CD4-positive, alpha-beta T cell (primary cell): ENCODE measurements at places on chromosomes 1 and 21.
A peak's percentile ranks its signal among the peaks of the same experiment; 100 is the strongest.

DNA sequence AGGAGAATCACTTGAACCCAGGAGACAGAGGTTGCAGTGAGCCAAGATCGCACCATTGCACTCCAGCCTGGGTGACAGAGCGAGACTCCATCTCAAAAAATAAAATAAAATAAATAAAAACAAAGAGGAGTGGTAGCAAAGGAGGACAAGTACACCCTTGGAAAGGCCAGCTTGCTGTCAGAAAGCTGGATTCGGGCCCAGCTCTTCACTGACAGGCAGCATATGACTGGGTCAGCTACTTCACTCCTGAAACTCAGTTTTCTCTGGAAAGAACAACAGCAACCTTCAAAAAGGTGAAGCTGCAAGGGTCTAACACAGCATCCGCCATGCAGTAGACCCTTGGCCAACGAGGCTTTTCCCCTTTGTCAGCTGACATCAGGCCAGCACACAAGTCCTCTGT lies 156.0 kb upstream of the TIAM1 start:
- no peak overlapping the region for H3K4me3 ChIP-seq
- H3K27me3 ChIP-seq, result no peaks in the 10 kb centered on the region
- no peaks in the 10 kb centered on the region for H3K4me1 ChIP-seq
- no peak for DNase-seq
- no peak overlapping the region for H3K27ac ChIP-seq

DNA sequence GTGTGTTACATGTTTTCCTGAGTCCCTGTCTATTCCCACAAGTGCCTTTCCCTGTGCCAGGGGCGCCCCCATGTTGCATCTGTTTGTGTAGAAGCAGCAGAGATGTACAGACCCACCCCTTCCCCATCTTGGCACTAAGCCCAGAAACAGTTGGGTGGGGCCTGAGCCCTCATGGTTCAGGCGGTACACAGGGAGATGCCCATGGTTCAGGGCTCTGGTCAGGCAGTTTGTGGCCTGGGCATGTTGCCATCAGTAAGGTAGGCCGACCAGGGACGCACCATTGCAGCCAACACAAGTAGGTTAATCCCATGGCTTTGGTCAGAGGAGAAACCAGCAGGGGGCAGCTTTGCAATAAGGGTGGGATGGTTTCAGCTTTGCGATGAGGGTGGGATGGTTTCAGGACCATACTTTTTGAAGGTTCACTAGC lies 914 bp upstream of the ADGRB2 start:
- H3K27me3 ChIP-seq, result peaks cover 11% of the 10 kb centered on the region
- H3K36me3 ChIP-seq, result no peaks in the 10 kb centered on the region
- peaks cover 52% of the 10 kb centered on the region for H3K4me1 ChIP-seq
- no peak for DNase-seq
- no peak overlapping the region for H3K27ac ChIP-seq
- no peak overlapping the region for H3K4me3 ChIP-seq

DNA sequence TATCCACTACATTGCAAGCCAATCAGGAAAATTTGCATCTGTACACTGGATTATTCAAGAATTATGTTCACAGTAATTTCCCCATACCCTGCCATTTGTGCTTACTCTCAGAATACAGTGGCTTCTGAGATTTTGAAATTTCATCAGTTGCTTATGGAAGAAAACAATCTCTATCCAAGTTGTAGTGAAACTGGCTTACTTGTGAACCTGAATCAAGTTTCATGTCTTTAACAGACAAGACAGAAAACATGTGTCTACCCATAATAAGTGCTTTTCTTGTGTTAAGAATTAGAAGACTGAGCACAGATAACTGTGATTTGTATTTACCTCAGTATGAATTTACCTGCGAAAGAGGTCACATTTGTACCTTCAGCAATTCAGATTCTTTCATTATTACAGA lies 672.7 kb upstream of the ADGRL2 start:
- no peaks in the 10 kb centered on the region for H3K36me3 ChIP-seq
- no peak for DNase-seq
- H3K4me3 ChIP-seq, result no peak overlapping the region
- no peaks in the 10 kb centered on the region for H3K27me3 ChIP-seq
- no peak overlapping the region for H3K27ac ChIP-seq
- H3K4me1 ChIP-seq, result no peaks in the 10 kb centered on the region

GRCh38 chr1:87428367-87428766 lies 99.7 kb downstream of the LMO4 start:
- H3K27me3 ChIP-seq, result no peaks in the 10 kb centered on the region
- no peak for DNase-seq
- H3K36me3 ChIP-seq, result no peaks in the 10 kb centered on the region
- no peak overlapping the region for H3K27ac ChIP-seq

GRCh38 chr1:202710070-202711045 lies at the start of gene SYT2:
SYT2 (minus strand) TSS chr1:202710454; CDS start chr1:202605772, 104,682 bp downstream.
- peaks cover 10% of the 10 kb centered on the region for H3K4me1 ChIP-seq
- H3K27ac ChIP-seq, result no peak within 1 kb of the TSS
- H3K36me3 ChIP-seq, result no peaks in the 10 kb centered on the region
- H3K4me3 ChIP-seq, result no peak within 1 kb of the TSS
- no peak for DNase-seq

DNA sequence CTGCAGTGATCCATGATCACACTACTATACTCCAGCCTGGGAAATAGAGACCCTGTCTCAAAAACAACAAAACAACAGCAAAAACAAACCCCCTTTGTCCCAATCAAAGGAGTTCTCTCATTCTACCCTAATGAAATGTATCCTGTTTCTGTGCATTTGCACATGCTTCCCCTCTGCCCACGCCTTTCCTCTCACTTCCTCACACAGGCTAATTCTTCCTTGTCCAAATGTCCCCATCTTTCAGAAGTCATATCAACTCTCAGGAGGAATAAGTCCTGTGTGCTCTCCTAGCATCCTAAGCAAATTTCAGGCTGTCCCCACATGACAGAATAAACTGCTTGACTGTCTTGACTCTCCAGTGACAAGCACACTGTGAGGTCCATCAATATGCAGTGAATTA lies 8.1 kb upstream of the ATP1B1 start:
- no peak for DNase-seq
- H3K27ac ChIP-seq, result no peak overlapping the region
- H3K4me3 ChIP-seq, result no peak overlapping the region
- no peaks in the 10 kb centered on the region for H3K27me3 ChIP-seq

GRCh38 chr1:24486331-24487065 lies 16.1 kb upstream of the RCAN3 start:
- peak overlapping the region; percentile 12 for H3K4me3 ChIP-seq
- H3K27me3 ChIP-seq, result no peaks in the 10 kb centered on the region

DNA sequence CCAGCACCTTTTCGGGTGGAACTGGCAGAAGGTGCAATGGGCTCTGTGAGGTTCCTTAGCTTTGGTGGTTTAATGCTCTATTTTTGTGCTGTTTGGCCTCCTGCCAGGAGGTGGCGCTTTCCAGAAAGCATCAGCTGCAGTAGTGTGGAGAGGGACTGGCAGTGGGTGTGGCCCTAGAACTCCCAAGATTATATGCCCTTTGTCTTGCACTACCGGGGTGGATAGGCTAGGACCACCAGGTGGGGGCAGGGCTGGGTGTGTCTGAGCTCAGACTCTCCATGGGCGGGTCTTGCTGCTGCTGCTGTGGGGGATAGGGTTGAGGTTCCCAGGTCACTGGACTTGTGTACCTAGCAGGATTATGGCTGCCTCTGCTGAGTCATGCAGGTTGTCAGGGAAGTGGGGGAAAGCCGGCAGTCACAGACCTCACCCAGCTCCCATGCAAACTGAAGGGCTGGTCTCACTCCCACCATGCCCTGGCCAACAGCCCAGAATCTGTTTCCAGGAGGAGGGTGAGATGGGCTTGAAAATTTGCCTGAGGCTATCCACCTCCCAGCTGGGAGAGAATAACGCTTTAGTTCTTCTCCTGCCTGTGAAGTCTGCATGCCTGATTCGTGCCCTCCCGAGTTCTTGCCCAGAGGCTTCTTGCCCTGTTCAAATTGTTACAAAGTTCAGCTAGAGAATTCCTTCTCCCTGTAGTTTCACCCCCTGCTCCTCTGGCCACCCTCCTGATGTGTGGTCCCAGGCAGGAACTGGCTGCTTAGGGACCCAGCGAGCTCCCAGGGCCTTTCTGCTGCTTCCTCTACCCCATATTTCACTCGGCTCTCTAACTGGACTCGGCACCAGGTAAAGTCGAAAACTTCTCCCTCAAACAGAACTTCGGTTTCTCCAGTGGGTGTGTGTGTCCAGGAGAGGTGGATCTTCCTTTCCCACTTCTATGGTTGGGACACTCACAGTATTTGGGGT lies 76.5 kb upstream of the BTG3 start:
- no peak overlapping the region for H3K4me3 ChIP-seq
- peaks cover 15% of the 10 kb centered on the region for H3K4me1 ChIP-seq
- H3K36me3 ChIP-seq, result no peaks in the 10 kb centered on the region
- no peak overlapping the region for H3K27ac ChIP-seq
- no peaks in the 10 kb centered on the region for H3K27me3 ChIP-seq

GRCh38 chr1:109781806-109782205 lies 18.1 kb upstream of the EPS8L3 start:
- peaks cover 15% of the 10 kb centered on the region for H3K4me1 ChIP-seq
- H3K36me3 ChIP-seq, result no peaks in the 10 kb centered on the region
- H3K4me3 ChIP-seq, result no peak overlapping the region
- DNase-seq, result no peak

GRCh38 chr1:97212671-97213070 lies 491.1 kb downstream of the PTBP2 start:
- H3K4me3 ChIP-seq, result no peak overlapping the region
- H3K27ac ChIP-seq, result no peak overlapping the region
- DNase-seq, result no peak
- H3K27me3 ChIP-seq, result no peaks in the 10 kb centered on the region
- no peaks in the 10 kb centered on the region for H3K36me3 ChIP-seq

DNA sequence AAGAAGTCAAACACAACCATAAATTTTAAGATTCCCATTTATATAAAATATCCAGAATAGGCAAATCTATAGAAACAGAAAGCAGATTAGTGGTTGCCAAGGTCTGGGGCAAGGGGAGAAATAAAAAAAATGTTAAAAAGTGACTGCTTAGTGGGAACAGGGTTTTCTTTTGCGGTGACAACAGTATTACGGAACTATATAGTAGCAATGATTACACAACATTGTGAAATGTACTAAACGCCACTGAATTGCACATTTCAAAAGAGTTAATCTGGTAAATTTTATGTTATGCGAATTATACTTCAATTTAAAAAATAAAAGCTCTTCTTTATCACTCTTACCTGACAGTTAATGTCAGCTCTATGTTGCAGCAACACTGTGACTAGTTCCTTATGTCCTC lies 105.2 kb downstream of the ACBD6 start:
- H3K4me1 ChIP-seq, result no peaks in the 10 kb centered on the region
- peaks cover 5% of the 10 kb centered on the region for H3K36me3 ChIP-seq
- no peaks in the 10 kb centered on the region for H3K27me3 ChIP-seq
- no peak overlapping the region for H3K27ac ChIP-seq

DNA sequence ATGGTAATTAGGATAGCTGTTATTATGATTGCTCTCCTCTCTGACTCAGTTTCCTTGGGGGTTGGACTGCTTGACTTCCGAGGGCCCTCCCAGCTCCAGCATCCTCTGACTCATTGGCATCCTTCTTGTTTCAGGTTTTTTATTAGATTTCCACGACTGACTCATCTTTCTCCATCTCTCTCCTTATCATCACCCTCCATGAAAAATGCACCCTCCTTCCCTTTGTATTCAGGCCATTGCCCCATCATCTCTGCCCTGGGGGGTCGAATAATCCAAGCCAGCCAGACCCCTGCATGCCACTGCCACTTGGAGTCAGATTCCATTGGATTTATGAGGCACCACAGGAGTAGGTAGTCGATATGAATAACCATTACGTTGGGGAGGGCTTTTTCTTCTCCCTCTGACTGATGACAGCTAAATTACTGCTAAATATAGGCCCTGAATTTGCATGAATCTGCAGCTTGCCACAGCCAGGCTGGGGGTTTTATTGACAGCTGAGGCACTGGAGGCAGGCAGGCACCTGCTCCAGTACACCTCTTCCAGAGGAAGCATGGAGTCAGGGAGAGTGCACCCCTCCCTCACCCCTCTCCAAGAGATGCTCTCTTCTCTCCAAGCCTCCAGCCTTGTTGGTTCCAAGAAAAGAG lies 91.7 kb downstream of the C1orf94 start:
- no peak overlapping the region for H3K4me3 ChIP-seq
- no peaks in the 10 kb centered on the region for H3K36me3 ChIP-seq

DNA sequence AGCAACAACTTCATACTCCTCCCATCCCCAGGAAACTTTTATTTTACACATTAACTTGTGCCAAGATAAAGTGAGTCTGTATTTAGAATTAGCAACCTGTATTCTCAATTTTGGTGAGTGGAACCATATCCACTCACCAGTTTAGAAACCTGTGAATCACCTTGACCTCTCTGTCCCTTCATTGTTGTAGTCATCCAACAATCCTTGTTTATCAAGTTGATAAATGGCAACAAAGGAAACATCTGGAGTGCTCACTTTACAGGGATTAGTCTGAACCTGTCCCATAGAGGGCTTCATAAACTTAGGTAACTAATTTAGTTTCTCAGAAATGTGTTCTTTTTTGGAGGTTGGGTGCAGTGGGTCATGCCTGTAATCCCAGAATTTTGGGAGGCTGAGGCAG lies 3.9 kb upstream of the CLSPN start:
- no peak overlapping the region for H3K27ac ChIP-seq
- H3K27me3 ChIP-seq, result no peaks in the 10 kb centered on the region
- peaks cover 20% of the 10 kb centered on the region for H3K4me1 ChIP-seq
- no peak overlapping the region for H3K4me3 ChIP-seq
- no peak for DNase-seq
- H3K36me3 ChIP-seq, result no peaks in the 10 kb centered on the region

DNA sequence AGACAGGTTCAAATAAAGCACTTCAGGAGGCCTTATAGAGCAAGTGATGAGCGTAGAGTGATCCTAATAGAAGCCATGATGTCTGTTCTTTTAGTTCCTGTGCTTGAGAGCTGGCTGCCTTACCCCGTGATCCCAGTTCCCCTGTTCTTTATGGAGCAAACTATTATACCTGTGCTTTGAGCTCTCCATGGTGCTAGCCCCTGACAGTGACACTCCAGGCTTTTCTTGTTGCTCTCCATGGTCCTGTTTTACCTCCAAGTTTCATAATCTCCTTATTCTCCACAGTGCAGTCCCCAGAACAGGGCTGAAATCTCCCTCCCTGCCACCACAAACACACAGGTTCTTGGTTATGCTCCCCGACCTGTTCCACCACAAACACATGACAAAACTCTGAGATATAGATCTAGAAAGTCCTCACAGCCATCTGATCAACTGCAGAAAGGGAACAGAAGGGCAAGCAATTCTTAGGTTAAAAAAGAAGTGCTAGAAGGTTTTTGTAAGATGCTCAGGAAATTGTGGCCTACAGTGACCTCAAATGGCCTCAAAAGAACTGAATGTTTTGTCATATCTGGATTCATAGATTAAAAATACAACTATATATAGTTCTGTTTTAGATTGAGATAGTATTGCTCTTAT lies 6.0 kb downstream of the CADM3 start:
- H3K27ac ChIP-seq, result no peak overlapping the region
- no peak overlapping the region for H3K4me3 ChIP-seq
- peaks cover 50% of the 10 kb centered on the region for H3K27me3 ChIP-seq
- DNase-seq, result peak; percentile 48
- H3K4me1 ChIP-seq, result no peaks in the 10 kb centered on the region
- no peaks in the 10 kb centered on the region for H3K36me3 ChIP-seq

DNA sequence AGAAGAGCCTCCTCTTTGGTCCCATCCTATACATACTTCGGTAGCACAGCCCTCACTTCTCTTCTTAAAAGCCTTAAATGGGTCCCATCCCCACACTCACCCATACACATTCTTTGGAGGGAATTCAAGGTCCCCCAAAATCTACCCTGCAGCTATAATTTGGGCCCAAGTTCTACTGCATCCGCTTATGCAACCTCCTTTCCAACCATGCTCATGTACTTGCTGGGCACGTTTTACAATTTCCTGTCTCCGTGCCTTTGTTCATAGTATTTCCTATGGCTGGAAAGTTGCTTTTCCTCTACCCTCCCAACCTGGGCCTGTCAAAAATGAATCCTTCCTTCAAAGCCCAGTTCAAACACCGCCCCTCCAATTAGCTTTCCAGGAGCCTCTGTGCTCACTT lies 99.7 kb downstream of the SLC45A1 start:
- no peaks in the 10 kb centered on the region for H3K27me3 ChIP-seq
- H3K36me3 ChIP-seq, result peaks cover 66% of the 10 kb centered on the region
- no peak for DNase-seq
- H3K4me3 ChIP-seq, result no peak overlapping the region
- H3K27ac ChIP-seq, result peak overlapping the region; percentile 12
